ENCODE measurements at places on chromosomes 2 and 18.

DNA sequence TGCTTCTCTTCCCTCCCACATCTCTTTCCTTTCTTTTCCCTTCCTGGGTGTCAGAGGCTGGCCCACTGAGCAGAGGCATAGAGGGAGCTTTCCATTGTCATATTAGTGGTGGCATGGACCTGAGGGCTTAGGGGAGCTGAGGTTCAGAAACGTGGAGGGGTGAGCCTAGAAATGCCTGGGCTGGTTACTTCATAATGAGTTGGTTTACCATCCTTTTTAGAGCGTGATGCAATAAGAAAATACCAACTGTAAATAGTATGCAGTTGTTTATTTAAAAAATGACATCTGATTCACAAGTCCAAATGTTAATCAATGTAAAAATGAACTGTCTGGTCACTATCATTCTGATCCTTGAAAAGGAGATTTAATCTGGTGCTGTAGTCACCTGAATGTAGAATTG, 46.3 kb downstream of the MYO1B start:
- DNase-seq = no peak

DNA sequence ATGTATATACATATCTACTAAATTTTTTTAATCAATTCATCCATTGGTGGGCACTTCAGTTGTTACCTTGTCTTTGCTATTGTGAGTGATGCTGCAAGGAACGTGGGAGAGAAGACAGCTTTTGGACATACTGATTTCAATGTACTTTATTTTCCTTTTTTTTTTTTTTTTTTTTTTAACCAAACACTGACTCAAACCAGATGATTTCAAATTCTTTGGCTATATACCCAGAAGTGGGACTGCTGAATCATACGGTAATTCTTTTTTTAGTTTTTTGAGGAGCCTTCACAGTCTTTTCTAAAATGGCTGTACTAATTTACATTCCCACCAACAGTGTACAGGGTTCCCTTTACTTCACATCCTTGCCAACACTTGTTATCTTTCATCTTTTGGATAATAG, 204.7 kb downstream of the INSIG2 start:
- DNase-seq = no peak

GRCh38 chr2:120511947-120512710, 166.2 kb downstream of the INHBB start:
- DNase-seq = no peak

- no peak for DNase-seq
These were observed 321.0 kb upstream of the RAB6C start for GRCh38 chr2:129658430-129658829.

DNA sequence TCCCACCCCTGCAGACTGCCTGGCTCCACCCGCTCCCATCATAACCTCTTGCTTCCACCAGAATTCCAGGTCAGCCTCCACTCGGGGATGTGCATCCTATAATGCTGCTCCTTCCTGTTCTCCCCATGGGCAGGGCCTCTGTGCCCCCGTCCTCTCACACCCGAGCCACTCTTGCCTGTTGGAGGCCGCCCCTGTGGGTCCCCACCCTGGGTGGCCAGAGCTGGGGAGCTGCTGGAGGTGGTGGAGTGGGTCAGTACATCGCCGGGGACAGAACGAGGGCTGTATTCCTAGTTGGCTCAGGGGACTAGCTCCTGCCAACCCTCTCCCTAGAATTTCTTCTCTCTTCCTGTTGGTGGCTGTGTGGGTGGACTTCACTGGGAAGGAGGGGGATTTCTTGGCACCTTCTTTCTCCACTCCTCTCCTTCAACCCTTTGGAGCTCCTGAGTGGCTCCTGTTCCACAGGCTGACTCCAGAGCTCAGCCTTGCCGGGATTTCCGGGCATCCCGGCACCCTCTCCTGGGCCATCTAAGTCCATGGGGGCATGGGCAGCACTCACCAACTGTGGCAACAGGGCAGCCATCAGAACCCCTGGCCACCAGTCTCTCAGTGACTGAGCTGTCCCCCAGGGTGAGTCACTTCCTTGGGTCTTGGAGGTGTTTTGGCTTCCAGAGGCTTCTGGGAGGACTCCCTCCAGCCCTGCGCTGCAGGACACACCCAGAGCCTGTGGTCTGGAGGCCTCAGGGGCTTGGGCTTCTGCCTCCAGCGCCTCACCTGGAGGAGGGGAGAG, 88.2 kb upstream of the MCFD2 start:
- no peak for DNase-seq

DNA sequence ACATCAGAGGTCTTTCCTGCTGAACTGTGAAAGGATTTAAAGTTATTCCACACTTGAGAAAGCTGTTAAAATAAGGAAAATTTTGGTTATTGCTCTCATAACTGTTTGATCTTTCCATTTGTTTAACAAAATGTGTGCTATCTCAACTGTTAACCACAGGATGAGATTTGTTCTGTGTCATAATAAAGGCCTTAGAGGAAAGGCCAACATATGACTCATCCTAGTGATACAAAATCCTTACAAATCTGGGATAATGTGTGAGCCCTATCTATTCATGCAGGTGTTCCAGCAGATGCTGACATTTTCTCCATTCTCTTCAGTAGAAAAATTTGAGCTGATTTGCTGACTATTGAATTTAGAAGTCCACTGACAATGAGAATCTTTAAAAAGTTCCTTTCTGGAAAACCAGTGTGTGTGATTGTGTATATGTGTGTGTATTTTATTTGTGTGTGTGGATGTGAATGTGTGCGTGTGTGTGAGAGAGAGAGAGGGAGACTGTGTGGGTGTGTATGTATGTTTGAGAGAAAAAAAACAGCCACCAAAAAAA, 1111.9 kb upstream of the GYPC start:
- DNase-seq = no peak

GRCh38 chr2:70608373-70608772, 54.7 kb upstream of the TGFA start:
- DNase-seq = no peak

DNA sequence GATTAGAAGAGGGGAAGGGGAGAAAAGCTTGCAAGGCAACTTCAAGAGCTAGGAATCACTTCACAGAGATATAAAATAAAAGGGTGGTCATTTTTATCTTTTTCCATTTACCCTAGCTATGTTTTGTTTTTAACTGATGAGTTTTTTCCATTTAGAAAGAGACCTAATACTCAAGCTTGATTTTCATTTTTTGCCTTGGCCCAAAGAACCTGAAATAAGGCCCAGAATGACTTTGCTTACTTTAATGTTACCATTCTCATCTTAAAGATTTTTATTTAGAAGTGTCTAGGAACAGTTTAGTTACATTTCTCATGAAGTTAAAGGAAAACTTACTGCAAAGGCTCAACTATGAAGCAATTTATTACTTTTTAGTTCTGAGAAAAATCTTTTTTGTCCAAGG, 276.3 kb upstream of the ZSWIM2 start:
- DNase-seq = no peak

- no peak for DNase-seq
These were observed 122.9 kb upstream of the DDX18 start for GRCh38 chr2:117691595-117691994.

GRCh38 chr2:8232871-8233270, 449.0 kb upstream of the ID2 start:
- no peak for DNase-seq

DNA sequence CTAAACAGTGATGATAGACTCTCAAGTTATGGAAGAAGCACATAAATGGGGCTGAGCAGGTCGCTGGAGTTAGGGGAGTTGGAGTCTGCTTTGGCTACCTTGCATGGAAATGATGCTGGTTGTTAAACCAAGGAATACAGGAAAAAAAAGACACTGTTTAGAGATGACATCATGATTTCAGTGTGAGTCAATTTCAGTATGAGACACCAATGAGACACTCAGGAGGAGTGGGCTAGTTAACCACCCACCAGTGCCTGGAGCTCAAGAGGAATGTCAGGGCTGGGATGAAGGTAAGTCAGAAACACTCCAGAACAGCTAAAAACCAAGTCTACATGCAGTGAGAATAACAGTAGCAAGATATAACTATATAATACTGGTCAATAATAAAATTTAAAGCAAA, 303.6 kb downstream of the SOX11 start:
- no peak for DNase-seq

DNA sequence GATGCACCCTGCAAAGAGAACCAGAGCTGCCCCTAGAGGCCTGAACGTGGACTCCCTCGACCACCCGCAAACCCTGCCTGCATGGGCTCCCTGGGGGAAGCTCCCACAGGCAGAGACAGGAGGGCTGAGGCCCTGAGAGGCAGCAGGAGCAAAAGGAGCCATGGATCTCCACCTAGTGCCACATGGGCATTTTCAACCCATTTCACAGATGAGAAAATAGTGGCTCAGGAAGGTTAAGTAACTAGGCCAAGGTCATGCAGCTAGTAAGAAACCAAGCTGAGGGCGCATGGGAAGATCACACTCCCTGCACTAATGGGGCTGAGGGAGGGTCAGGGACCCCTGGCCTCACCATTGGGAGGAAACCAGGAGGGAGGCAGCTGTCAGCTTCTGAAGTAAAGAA, 271.7 kb upstream of the RAB6C start:
- no peak for DNase-seq

GRCh38 chr2:200609028-200609614, 23.3 kb downstream of the AOX1 start:
- no peak for DNase-seq

DNA sequence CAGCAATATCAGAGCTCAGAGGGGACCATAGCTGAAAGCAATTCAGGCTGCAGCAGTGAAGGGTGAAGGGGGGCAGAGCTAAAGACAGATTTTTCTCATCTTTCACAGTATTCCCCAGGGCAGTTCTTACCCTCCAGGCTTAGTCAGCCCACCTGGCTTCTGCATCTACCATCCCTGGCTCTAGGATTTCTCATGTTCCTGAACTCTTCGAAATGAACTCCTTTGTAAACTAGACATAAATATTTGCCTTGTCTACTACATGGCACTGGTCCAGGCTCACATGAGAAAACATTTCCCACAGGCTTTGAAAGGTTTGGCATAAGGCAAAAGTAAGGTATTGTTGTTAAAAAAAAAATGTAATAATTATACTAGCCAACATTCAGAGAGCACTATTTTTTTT, 23.6 kb upstream of the NEB start:
- DNase-seq = no peak

- no peak for DNase-seq
These were observed 553.4 kb downstream of the TNS1 start for GRCh38 chr2:217449444-217449843.

DNA sequence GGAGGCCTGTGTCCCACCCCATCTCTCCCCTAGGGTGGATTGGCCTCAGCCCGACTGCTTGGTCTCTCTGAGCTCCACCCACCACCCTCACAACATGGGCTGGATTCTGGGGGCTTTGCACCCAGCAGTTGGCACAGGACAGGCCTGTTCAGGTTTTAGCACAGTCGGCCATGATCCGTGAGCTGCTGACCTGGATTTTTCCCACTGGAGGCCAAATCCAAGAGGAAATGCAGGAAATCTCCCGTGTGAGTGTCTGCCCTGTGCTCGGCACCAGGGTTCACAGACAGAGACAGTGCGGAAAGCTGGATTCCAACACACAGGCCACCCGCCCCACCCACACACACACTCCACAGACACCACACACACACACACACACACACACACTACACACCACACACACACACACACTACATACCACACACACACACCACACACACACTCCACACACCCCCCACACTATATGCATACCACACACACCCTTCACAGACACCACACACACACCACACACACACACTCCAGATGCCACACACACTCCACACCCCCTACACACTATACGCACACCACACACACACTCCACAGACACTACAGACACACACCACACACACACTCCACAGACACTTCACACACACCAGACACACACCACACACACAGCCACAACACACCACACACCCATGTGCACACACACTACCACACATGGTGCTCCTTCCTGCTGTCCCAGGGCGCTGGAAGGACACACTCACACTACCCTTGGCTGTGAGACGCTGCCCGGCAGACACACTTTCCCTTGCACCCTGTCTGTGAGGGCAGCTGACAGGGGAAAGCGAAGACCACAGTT, 14.1 kb downstream of the MBP start:
- no peak for DNase-seq

GRCh38 chr2:177639262-177639914, 246.8 kb downstream of the AGPS start:
- no peak for DNase-seq

GRCh38 chr18:49591271-49591670, 29.4 kb downstream of the LIPG start:
- no peak for DNase-seq

DNA sequence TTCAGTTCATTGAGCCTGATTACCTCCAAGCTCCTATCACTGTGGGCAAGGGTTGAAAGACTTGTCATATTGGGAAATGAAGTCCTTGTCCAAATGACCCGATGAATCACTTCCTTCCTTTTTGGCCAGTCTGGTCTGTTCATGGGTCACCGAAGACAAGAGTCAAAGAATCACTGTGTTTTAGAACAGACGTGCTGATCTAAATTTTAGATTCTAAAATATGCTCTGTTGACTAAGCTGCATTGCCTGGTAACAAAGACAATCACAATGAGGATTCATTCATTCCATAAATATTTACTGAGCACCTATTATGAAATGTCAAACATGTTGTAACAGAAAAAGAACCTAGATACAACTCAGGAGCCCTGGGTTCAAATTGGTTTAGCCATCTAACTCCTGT, 99.4 kb upstream of the RND3 start:
- no peak for DNase-seq

- DNase-seq = no peak
These were observed 40.1 kb downstream of the AOX1 start for GRCh38 chr2:200625958-200626363.

GRCh38 chr2:145760781-145761649, 1241.1 kb upstream of the ZEB2 start:
- DNase-seq = no peak

DNA sequence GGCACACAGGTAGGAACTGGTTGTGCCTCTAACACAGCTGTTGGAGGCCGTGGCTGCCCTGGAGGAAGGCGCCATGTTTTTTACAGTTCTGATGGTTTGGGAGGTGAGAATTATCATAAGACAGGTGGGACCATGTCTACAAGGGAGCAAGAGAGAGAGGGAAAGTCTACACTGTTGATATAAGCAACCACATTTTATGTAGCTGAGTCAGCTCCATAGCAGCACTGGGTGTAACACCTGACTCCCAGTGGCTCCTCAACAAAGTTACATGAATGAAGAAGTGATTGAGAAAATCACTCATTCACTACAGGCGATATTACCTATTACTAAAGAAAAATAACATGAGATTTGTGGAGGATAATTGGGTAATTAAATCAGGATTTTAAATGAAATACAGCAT, 41.3 kb upstream of the ACAA2 start:
- no peak for DNase-seq

DNA sequence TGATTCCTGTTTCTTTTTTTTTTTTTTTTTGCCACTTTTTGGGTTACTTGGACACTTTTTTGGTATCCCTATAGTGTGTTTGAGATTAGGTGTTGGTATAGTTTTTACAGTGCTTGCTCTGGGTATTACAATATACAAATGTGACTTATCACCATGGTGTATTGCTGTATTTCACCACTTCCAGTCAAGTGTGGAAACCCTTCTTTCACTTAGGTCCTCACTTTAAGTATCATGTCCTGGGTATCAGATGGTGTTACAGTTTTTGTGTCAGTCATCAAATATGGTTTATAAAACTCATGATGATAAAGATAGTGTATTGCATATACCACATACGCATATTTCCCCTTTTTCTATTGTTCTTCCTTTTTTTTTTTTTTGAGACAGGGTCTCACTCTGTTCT, 1.8 kb downstream of the ATP9B start:
- DNase-seq = no peak

GRCh38 chr2:188937228-188938220, 36.6 kb upstream of the COL3A1 start:
- DNase-seq = no peak
